Renal cortical epithelial cell (primary cell): ENCODE measurements at places on chromosomes 2 and 18.

DNA sequence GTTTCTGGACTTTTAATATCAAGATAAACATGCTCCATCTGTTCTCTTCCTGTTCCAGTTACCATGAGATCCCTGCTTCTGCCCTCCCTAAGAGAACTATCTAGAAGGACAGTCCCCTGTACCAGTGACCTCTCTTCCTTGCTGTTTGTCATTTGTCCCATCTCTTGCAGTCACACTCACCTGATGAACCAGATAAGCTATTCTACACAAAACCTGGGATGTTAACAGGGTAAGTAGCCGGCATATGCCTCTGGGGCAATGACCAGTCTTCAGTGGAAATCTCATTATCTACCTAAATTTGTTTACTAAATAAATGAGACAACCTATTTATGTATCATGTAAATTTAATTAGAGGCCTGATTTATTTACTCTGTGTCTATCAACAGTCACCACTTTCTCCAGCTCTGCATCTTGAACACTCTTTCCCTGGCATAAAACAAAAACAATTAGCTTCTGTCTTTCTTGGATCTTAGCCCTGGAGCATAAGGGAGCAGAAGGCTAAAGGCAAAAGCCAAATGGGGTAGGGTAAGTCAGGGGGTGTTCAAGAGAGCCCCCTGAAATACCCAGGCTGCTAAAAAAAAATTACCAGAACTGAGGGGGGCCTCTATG lies 337.7 kb downstream of the ALK start:
- DNase-seq = no peak

- peak; percentile 44 for DNase-seq
Measured at GRCh38 chr2:134711692-134712091, 7.1 kb downstream of the TMEM163 start.

- no peak for DNase-seq
Measured at GRCh38 chr2:48400553-48401164, 129.3 kb upstream of the STON1 start.

- DNase-seq = no peak
Measured at GRCh38 chr2:148981781-148982180, 56.7 kb upstream of the LYPD6B start.

DNA sequence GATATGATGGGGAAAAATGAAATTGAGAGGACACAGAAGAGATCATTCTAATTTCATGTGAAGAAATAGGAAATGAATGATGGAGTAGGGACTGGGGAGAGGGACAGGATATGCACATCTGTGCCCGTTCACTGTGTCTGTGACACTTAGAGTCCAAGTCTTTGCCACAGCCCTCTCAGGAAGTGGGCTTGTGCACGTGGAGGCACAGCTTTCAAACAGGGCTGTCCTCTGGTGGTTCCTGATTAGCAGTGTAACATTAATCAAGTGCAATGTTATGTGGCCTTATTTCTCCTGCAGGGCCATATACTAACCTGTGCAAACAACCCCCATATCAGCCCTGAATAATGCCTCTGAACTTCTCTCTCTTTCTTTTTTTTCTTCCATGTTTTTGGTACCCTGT lies 312.2 kb upstream of the FAM98A start:
- DNase-seq = no peak

- peak; percentile 82 for DNase-seq
Measured at GRCh38 chr2:7845332-7845731, 836.5 kb upstream of the ID2 start.

- DNase-seq = peak; percentile 40
Measured at GRCh38 chr2:234290671-234291070, 206.2 kb downstream of the ARL4C start.

DNA sequence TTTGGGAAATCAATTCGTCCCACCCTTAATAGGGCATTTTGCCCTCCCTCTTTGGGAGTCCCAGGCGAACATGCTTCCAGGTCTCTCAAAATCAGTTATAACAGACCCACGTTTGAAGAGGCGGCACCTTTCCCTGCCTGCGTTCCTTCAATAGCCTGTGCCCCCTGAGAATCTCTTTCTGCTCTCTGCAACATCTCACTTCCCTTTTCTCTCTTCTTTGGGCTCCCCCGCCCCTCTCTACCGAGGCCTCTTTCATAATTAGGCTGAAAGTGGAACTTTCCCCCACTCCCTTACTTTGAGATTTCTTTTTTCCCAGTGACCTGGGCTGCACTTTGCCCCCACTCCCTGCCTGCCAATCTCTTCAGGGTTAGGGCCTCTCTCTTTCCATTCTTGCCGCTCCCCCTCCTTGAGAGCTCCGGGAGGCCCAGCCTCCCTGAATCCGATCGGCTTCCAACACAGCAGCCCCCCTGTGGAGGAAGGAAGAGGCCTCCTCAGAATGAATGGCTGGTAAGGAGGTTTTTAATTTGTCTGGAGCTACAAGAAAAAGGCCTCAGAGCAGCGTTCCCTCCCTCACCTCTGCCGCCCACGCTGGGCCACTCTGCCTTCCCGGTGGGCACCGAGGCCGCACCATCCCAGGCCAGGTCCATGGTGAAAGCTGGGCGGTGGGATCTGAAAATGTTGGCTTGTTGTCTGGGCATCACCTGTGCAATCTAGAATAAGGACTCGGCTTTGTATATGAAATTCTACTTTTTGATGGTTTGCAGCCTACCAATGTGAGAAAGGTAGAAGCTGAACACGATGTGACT lies 162.6 kb upstream of the SIX3 start:
- DNase-seq = no peak

DNA sequence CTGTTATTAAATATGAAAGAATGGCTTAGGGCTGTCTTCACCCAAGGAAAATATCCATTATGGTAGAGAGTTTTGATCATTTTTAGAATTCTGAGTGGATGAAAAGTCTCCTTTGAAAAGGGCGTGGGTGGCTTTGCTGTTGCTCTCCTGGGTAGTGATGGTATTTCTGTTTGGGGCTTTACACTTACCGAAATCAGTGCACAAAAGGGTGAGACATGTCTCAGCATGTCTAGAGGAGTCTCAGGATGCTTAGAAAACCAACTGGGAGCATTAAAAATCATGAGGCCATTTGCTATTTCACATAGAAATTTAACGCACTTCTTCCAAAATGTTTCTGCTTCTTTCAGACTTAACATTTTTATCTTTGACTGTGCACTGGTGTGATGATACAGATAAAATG lies 49.6 kb downstream of the ZCCHC2 start:
- DNase-seq = no peak

DNA sequence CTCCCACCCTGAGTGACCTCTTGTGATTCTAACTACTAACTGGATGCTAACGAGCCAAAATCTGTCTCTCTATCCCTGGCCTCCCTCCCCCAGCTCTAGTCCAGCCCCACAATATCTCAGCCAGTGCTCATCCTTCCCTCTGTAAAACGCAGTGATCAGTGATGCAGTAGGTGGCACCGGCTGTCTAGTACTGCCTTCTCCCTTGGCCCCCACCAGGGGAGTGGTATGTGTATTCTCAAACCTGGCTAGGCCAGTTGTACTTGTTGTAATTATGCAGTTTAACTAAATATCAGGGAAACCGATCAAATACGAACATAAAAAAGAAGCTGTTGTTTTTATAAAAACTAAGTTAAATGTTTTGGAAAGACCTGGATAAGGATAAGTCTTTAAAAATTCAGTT lies 113.2 kb upstream of the ALPP start:
- DNase-seq = no peak

- no peak for DNase-seq
Measured at GRCh38 chr2:44203542-44203941, 34.9 kb downstream of the PPM1B start.

DNA sequence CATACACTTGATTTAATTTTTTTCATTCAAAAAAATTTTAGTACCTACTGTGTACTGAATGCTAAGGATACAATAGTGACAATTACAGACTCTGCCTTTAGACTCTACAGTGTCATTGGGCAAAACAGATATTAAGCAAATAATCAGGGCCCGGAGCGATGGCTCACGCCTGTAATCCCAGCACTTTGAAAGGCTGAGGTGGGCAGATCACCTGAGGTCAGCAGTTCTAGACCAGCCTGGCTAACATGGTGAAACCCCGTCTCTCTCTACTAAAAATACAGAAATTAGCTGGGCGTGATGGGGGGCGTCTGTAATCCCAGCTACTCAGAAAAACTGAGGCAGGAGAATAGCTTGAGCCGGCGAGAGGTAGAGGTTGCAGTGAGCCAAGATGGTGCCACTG lies 1.4 kb downstream of the UBXN2A start:
- DNase-seq = no peak

DNA sequence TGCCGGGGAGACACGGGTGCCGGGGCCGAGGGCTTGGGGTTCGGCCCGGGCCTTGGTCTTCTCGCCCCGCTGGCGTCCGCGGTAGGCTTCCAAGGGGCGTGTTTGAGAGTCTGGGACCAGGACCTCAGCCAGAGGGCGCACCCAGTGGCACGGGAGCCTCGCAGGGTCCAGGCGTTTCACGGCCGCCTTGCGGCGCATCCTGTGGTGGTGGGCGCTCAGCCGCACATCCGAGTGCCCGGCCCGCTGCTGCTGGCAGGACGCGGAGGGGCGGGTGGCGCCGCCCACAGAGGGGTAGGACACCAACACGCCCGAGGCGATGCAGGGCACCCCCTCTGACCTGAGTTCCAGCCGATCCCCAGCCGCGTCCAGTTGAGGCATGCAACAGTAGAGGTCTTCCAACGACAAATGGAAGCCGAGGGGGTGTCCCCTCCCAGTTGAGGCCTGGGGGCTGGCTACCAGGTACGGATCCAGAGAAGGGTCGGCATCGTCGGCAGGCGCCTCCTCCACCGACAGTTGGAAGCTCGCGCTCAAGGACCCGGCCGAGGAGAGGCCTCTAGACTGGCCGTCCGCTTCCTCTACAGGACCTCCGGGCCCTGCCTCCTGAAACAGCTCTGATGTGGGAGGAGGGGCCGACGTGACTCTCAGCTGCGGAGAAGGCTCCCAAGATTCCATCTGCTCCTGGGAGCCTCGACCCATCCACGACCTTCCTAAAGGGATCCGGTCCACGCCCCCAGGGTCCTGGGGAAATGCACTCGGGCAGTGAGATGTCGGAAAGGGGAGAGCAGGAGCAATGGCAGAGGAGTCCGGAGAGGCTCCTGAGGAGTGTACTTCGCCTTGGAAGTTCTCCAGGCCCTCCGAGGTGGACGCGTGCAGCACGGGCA lies 6.3 kb downstream of the C2orf81 start:
- DNase-seq = no peak

DNA sequence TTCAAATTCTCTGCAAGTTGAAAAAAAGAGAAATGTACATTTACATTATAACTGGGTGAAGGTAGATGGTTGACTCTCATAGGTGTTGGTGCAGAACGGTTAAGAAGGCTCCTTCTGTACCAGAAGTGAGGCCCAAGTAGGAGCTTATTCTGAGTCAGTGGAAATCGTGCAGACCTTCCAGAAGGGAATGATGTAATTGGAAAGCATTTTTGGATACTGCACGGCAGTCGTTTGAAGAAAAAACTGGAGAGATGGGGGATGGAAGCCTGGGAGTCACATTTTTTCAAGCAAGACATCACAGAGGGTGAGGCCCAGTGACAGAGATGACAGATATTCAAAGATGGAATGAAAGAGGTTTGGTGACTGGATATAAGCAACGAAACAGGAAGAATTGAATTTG lies 39.4 kb downstream of the HRH4 start:
- DNase-seq = no peak

- DNase-seq = peak; percentile 6
Measured at GRCh38 chr18:65754121-65754520, 3.3 kb downstream of the CDH7 start.

GRCh38 chr2:203811491-203812221 lies 55.9 kb upstream of the CTLA4 start:
- DNase-seq = peak; percentile 94

GRCh38 chr2:50241282-50241681 lies 790.6 kb downstream of the NRXN1 start:
- no peak for DNase-seq

DNA sequence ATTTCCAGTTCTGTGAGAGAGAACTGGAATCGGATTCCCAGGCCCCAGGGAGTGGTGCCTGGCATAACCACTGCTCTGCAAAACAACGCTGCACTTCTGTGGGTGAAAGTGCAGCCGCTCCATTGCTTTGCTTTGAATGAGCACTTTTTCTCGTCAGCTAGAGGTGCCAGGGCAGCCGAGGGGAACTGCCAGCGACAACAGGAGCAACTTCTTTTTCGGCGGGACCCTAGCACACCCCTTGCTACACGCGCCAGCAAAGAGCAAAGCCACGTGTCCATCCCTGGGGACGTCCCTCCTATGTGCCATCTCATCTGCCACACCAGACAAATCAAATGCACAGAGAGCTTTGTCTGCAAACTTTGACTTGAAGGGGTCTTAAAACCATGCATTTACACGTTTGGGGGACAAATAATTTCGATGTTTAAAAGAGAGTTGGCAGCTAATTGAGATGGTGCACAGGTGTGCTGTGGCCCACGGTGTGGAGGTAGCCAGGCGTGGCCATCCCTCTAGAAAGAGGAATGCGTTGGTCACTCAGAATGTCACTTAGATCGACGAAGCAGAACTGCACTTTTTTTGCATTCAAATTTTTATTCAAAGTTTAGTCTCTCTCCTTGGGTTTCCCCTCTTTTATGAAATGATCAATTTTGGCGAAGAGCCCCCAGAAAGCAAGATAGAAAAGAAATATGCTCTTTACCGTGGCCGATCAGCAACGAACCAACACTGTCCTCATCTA lies 151.8 kb downstream of the MBP start:
- no peak for DNase-seq

DNA sequence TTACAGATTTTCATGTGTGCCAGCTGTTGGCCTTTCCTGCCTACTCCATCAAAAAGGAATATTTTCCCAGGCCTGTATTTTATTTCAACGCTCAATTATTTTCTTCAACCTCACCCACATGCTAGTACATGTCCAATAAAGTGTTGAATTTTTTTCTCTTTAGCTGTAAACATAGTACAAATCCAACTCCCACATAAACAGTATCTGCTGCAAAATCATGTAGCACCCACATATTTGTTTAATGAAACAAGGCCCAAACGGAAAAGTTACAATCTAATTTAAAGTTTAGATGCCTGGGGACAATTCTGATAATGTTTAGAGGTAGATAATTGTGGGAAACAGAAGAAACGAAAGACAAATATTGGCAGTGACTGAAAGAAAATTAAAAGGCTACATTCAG lies 275.4 kb upstream of the ACVR2A start:
- DNase-seq = no peak

DNA sequence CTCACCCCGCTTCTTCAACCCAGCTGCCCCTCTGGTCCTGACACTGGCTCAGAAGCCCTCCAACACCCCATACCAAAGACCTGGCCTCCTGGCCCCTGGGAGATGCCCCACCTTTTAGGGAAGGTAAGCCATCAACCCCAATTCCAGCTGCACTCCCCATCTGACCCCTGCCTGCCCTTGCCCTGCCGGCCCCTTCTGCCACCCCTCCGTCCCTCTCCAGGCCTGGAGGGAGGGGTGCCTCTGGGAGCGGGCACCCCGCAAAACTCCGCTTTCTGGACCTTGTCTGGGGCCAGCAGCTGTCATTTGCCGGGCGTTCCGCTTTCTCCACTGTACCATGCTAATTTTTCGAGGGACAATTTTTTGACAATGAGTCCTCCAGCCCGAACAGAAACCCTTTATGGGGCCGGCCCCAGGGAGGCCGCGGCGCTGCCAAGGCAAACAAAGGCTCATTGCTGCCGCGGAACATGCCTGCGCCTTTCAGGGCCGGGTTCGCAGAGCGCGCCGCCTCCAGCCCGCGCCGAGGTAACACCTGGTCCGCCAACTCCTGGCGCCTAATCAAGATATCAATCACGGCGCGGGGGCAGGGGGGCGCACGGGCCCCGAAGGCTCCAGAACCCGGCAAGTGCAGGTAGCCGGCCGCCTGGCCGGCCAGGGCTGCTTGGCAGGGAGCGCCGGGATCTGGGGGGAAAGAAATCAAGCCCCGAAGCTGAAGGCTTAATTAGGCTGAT lies 96.0 kb downstream of the INHBB start:
- DNase-seq = no peak

GRCh38 chr2:2704428-2705090 lies 373.5 kb upstream of the MYT1L start:
- no peak for DNase-seq
